ENCODE measurements at places on chromosomes 3 and 15. TPM values are rescaled to one million over a fixed set of nuclear protein-coding genes. Genes with fewer than 3 reads are reported as not detected.

FXR1 gene
- 69.4 TPM for total RNA-seq

B2M gene
- 1,388 TPM for total RNA-seq

HCLS1 gene
- 17.2 TPM for total RNA-seq

RPL35A gene
- 254 TPM for total RNA-seq

PIERCE2 gene
- 0.23 TPM for total RNA-seq

EFHB gene
- total RNA-seq = 0.37 TPM

HDGFL3 gene
- 1.1 TPM for total RNA-seq

SOX14 gene
- total RNA-seq = not detected

CLEC3B gene
- total RNA-seq = 7.7 TPM

- no peak for DNase-seq
Observed at GRCh38 chr3:62445275-62445674, 71.9 kb upstream of the FEZF2 start.

GRCh38 chr3:45023675-45024074, 2.4 kb upstream of the CLEC3B start:
- no peak for DNase-seq

- DNase-seq = no peak
Observed at GRCh38 chr15:75947092-75947491, 43.4 kb downstream of the FBXO22 start.

DNA sequence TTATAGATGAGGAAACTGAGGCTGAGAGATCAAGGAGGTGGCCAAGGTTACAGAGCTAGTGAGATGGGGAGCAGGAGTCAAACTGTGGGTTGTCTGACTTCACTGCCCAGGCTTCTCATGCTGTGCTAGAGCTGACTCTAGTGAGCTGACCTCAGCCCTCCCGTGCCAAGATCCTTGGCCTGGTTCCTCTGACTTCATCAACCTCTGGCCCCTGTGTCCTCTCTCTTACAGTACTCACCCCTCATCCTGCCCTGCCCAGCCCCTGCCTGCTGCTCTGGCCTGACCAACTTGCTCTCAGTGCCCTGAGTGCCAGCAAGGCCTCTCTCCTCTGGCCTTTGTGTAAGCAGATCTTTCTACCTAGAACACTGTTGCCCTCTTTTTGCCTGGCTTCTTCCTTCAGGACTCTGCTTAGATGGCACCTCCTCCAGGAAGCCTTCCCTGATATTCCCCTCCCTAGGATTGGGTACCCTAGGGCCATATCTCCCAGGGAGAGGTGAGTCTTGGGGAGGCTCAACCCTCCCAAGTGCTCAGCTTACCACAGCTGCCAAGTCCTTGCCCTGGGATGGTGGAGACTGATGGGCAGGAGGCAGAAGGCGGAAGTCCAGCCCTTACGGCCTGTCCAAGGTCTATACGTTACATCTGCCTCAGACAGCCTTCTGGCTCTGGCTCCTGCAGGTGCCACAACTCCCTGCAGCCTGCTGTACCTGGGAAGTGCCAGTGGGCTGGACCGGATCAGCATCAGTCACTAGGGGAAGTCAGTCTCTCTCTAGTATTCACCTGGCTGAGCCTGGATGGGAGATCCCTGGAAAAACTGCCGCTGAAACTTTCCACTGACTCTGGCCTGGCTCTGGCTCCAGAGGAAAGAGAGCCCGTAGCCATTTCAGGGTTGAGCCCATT, 36.3 kb upstream of the FAM107A start:
- no peak for DNase-seq

- no peak for DNase-seq
Observed at GRCh38 chr3:7841451-7841850, 660.2 kb upstream of the LMCD1 start.

- DNase-seq = no peak
Observed at GRCh38 chr15:57436961-57437360, 60.7 kb downstream of the CGNL1 start.

DNA sequence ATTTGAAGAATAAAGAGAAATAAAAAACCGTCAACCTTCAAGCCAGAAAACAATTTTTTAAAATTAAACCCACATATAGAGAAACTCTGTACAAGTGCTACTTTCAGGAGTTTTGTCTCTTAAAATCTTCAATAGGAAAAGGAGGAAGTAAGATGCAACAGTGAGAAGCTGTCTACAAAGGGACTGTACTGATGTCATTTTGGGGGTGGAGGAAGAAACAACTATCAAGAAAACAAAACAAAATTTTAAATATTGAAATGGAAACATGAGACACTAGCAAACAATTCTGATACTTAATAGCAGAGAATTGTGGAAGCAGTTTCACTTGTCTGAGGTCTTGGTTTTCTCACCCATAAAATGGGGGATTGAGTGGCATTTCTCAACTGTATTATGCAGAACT, 84.4 kb downstream of the SLMAP start:
- DNase-seq = no peak

DNA sequence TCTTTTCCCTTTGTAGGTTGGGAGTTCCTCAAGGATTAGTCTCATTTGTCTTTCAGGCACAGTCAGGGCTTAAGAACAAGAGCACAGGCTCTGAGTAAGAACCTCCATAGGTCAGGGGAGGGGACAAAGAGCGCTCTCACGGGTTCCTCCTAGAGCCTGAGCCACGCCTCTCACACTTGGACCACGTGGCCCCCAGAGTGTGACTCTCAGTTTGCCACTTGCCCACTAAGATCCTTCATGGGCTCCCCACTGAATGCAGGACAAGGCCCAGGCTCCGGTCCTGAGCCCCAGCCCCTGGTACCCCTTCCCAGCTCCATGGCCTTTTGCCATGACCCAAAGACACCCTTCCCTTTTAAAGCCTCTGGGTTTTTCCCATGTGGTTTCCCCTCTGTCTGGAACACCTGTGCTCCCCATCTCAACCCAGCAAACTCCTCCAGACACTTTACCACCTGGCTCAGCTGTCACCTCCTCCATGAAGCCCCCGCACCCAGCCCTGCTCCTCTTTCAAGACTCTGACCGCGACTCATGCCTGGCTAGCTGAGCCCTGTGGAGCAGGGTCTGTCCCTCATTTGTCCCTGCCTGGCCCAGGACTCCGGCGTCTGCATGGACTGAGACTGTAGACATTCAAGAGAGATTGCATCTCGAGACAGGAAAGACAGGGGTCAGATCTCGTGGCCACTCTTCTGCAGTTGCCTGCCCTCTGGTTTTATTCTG, 32.7 kb downstream of the IQSEC1 start:
- no peak for DNase-seq

DNA sequence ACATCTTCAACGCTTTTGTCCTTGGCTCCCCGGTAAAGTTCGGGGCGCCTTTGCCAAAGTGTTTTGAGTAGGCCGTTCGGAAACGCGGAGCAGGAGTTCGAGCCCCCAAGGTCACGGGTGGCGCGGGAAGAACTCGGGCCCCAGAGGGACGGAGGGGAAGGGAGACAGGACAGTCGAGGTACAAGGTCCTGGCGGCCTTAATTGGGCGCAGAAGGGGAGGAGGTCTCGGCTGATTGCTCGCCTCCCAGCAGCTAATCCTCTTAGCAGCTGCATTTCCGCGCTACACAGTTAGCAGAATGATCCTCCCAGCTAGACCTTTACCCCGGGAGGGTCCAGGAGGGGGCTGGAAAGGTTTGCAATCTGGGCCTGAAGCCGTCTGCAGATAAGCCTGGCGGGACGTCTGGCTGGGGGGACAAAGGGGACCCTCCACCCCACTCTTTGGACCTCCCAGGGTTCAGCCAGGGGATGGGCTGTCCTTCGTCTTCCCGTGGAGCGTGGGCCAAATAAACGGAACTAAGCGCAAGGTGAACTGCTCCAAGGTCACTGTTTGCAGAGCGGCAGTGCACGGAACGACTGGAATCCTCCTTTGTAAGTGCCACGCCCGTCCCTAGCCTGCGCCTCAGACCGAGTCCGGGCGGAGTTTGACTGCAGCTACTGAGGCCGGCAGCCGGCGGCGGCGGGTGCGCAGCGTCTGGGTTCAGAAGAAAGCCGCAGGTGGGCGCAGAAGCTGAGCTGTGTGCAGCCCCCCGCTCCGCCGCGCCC, 7.2 kb downstream of the EOMES start:
- no peak for DNase-seq

DNA sequence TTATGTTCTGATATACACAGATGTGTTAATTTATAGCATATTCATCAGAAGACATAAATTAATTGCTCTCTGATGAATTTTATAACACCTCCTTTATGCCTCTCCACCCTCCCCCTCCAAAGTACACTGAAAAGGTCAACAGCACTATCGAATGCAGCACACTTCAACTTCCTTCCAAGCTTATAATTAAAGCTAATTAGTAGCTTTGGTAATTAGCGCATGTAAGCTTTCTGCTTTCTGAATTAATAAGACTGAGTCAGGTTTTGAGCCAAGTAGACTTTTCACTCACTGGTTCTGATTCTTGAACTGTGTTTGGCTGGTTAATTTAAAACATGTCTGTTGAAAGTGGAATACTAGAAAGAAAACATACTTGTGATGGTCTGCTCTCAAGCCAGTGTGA, 760.8 kb upstream of the CFAP20DC start:
- DNase-seq = no peak

DNA sequence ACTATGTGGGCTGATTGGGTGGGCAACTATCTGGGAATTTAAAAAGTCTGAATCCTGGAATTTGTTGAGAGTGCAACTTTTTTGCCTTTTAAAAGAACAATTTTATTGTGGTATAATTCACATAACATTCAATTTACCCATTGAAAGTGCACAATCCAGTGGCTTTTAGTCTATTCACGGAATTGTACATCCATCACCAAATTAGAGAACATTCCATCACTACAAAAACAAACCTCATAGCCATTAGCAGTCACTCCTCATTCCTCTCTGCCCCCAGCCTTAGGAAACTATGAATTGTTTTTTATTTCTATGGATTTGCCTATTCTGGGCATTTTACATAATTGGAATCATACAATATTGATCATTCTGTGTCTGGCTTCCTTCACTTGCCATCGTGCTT, 101.8 kb upstream of the ALDH1A3 start:
- DNase-seq = no peak

- DNase-seq = no peak
Observed at GRCh38 chr3:51904034-51904823, 1.1 kb upstream of the IQCF1 start.

DNA sequence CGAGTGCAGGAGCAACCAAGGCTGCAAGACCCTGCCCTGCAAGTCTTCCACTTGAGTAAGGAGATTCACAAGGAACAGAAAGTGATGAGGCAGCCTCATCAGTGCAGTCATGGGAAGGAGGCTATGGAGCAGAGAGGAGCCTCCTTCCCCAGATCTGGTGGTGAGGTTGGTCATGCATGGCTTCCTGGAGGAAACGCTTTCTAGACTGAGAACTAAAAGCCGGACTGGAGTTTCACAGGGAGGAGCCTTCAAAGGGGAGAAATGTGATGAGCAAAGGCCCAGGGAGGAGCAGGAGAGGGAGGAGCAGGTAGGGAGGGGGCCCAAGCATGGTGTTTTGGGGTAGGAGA, 139.9 kb downstream of the SRGAP3 start:
- no peak for DNase-seq

- DNase-seq = no peak
Observed at GRCh38 chr3:14286887-14287500, 108.4 kb downstream of the LSM3 start.

DNA sequence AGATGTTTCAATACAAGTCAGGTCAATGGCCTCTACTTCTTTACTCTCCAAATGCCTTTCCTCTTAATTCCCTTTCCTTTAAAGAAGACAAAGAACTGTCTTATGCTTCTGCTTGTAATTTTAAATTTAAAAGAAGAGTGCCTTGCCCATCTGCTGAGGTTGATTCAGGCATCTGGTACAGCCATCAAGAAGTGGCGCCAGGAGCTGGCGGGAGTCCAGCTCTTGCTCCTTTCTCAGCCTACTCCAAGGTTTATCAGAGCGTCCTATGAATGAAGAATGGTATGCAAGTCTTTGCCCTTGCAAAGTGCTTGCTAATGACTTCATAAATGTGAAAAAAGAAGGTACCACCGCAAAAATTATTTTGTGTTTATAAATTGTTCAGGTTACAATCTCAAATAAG, 294.6 kb upstream of the TGFBR2 start:
- no peak for DNase-seq

DNA sequence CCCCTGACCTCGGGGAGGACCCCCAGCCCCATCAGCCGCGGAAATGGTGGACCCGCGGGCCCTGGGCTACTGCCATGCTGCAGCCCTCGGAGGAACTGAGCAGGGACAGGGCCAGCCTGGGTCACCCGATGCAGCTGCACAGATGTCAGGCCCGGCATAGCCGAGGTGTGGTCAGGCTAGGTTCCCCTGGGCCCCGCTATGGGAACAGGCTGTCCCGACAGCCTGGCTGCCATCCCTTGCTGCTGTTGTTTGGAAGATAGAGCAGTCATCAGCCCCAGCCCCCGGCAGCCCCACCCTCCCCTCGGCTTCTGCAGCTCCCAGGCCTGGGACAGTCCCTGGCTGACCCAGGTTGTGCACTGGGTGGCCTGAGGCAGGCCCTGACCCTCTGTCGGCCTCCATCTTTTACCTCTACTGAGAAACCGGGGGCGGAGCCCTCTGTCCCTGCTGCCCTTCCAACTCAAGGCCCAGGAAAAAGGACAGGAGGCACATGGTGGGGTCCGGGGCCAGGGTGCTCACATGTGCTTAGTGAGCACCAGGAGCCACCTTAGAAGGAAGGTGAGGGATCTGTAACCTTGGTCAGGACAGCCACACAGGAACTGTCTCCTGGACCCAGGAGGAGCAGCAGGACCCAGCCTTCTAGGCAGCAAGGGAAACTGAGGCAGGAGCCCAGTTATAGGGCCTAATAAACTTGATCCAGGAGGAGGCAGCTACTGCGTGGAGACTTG, 31.5 kb upstream of the FBLN2 start:
- DNase-seq = no peak

GRCh38 chr3:132777171-132777570, 55.0 kb upstream of the NPHP3 start:
- no peak for DNase-seq

GRCh38 chr3:62225051-62225450, 148.3 kb downstream of the FEZF2 start:
- no peak for DNase-seq

DNA sequence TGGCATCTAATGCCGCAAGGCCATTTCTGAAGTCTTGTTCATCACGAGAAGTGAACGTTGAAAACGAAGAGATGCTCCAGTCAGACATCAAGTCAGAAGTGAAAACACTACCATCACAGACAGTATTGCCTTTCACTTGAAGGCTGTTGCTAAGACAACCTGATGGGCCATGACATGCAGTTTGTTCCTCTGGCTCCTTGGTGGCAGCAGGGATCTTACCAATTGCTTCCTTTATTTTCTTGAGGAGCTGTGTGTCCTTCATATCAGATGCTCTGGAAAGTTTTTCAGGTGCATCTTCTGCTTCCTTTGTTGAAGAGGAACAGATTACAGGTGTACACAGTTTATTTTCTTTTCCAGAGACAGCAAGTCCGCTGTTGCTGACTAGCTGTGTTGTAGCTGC, 30.7 kb upstream of the MYLK start:
- no peak for DNase-seq

DNA sequence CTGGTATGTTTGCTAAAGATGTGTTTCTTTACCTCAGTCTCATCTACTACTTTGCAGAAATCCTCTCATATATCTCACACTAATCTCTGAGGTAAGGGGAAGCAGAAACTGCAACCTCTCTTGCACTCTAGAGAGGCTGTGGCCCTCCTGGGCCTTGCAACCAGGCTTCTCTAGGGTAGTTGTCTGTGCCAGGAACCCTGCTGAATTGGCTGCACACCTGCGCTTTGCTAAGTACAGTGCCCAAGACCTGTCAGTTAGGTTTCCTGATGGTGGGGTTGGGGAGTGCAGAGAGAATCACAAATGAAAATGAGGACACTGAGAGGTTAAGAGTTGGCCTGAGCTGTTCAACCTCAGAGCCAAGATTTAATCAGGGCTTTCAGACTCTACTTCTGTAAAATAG, 117.2 kb upstream of the PLXNA1 start:
- no peak for DNase-seq

- DNase-seq = no peak
Observed at GRCh38 chr3:176147251-176147650, 1050.0 kb downstream of the TBL1XR1 start.

Measured in liver (tissue), 10 donors.